ENCODE measurements at places on chromosomes 3 and 15.
A peak's percentile ranks its signal among the peaks of the same experiment; 100 is the strongest.

- no peaks in the 10 kb centered on the region for H3K4me1 ChIP-seq
- H3K27me3 ChIP-seq: no peaks in the 10 kb centered on the region
- no peaks in the 10 kb centered on the region for H3K36me3 ChIP-seq
- no peak overlapping the region for H3K27ac ChIP-seq
These were observed 441.9 kb downstream of the PLOD2 start for GRCh38 chr3:145719114-145719513.

GRCh38 chr15:90009301-90010022 is 8.3 kb downstream of the ZNF710 start:
- H3K4me3 ChIP-seq: no peak overlapping the region
- H3K27ac ChIP-seq: no peak overlapping the region

DNA sequence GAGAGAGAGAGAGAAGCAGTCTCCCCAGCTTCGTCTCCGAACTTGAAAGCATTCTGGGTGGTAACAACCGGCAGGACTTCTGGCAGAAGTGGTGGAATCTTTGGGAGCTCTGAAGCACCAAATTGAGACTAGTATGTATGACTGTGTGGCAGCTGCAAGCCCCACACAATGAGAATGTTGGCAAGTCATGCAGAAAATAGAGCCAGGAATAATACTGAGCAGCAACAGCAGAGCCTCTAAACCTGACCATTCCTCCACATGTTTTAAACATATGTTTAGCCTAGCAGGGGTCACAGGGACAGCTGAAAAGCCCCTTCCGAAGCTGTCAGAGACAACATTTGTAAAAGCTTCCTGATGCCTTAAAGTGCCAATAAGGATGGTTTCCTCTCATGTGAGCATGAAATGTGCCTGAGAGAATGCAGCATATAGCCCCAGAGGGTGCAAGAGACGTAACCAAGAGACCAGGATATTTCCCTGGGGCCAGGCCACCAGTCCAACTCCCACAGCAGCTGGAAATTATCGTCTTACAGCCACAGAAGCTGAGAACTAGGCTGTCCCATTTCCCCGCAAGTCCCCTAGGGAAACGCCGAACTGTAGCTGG is 178.6 kb upstream of the CCDC54 start:
- peak overlapping the region; percentile 42 for H3K4me3 ChIP-seq
- peaks cover 33% of the 10 kb centered on the region for H3K4me1 ChIP-seq
- no peaks in the 10 kb centered on the region for H3K27me3 ChIP-seq

DNA sequence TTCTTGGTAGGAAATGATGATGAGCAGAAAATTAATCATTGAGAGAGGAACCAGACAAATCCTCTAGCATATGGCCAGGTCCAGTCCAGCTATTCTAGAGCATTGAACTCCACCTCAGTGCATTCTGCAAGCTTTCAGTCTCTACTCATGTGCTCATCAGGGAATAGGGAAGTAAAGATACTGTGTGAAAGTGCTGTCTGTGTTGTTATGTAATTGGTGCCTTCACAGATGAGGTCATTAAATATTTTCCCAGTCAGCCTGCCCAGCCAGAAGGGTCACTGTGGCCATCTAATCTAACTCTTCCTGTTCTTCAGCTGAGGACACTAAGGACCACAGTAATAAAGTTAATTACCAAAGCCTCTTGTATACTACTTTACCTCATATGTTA is 28.2 kb downstream of the C3orf62 start:
- no peak overlapping the region for H3K4me3 ChIP-seq
- H3K4me1 ChIP-seq: peaks cover 22% of the 10 kb centered on the region

- peak; percentile 22 for DNase-seq
- peaks cover 15% of the 10 kb centered on the region for H3K4me1 ChIP-seq
- no peaks in the 10 kb centered on the region for H3K27me3 ChIP-seq
- peak overlapping the region; percentile 62 for H3K27ac ChIP-seq
- no peak overlapping the region for H3K4me3 ChIP-seq
These were observed 276.9 kb upstream of the IL12A start for GRCh38 chr3:159711560-159712333.

GRCh38 chr3:32450426-32450825 is 52.2 kb downstream of the CMTM6 start:
- no peaks in the 10 kb centered on the region for H3K27me3 ChIP-seq
- H3K36me3 ChIP-seq: peaks cover 6% of the 10 kb centered on the region
- no peak for DNase-seq
- H3K4me1 ChIP-seq: no peaks in the 10 kb centered on the region
- no peak overlapping the region for H3K4me3 ChIP-seq

DNA sequence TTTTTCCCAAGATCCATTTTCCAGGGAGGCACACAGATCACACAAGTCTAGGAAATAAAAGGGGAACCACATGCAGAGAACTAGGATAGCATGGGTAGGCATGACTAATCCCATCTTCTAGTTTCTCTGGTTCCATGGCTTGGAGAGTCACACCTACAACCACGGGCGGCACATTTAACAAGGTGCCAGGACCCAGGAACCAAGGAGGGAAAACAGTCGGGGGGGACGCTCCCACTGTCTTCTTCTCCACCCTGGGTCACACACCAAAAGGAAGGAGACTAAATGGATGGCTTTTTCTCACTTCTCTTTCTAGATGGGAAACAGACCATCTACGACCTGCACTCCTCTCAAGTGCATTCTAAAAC is 4.6 kb upstream of the SMCO1 start:
- no peaks in the 10 kb centered on the region for H3K36me3 ChIP-seq
- H3K4me1 ChIP-seq: peaks cover 11% of the 10 kb centered on the region
- no peak overlapping the region for H3K27ac ChIP-seq
- DNase-seq: no peak
- no peak overlapping the region for H3K4me3 ChIP-seq

DNA sequence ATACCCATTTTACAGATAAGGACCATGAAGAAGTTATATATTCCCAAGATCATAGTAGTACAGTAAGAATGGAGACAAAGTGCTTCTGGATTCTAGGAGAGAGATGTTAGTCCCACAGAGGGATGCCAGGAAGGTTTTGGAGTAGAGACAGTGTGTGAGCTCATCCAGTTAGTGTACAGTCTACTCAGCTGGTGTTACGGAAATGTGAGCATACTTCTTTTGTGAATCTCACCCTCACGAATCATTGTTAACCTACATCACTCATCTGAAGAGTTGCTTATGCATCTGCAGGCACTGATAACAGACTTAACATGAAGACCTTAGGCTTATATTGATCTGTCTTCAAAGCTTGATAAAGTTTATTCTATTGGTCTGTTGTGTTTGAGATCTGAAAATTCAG is 106.6 kb upstream of the PTPRG start:
- no peak for DNase-seq
- no peak overlapping the region for H3K4me3 ChIP-seq

DNA sequence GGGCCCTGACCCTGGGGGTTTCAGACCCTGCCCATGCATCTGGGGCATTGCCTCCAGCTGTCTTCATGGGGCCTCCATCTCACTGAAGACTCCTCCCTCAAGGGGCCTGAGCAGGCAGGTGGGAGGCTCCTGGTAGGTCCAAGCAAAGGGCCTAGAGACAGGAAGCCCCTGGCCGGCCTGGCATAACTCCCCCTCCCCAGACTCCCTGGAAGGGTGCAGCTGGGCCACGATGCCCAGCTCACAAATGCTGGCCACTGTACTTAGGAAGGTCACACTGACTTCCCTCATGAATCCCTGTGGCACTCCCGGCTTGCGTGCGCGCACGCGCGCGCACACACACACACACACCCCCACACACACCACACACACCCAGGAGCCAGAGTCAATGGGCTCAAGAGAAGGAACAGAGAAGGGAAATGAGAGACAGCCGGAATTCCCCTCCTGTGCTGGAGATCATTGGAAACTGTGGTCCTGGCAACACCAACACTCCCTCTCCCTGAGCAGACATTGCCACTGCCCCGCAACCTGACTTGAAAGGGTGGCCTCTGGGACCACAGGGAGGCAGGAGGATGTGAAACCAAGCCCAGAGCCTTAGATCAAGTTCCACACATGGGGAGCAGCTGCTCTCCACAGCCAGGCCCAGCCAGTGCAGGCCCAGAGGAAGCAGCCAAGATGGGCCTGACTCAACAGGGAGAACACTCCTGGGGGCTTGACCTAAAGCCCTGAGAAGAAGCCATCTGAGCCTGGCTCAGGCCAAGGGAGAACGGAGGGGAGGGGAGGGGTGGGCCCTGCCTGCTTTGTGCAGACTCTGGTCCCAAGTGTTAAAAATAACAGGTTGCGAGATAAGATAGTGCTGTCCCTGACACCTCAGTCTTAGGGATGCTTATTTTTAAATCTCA is 69.7 kb downstream of the SCN5A start:
- H3K27ac ChIP-seq: peak overlapping the region; percentile 94
- no peak overlapping the region for H3K4me3 ChIP-seq
- peaks cover 34% of the 10 kb centered on the region for H3K36me3 ChIP-seq
- peaks cover 88% of the 10 kb centered on the region for H3K4me1 ChIP-seq

DNA sequence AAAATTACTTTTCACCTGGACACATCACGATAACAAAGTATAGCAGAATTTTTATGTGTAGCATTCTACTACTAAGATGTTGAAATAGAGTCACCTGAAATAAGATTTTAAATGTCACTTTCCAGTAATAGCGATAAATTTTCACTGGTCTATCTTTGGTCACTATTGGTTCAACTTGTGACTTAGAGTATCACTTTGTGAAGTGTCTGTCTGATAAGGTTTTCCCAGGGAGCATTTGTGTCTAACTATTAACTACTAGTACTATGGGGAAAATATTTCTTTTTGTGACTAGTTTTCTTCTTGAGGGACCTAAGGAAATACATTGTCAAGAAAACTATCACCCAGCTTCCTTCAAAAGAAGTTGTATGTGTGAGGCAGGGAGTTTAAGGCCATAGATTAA is 11.0 kb downstream of the TRPC1 start:
- H3K4me3 ChIP-seq: peak overlapping the region; percentile 32
- H3K27me3 ChIP-seq: no peaks in the 10 kb centered on the region
- no peaks in the 10 kb centered on the region for H3K36me3 ChIP-seq
- DNase-seq: no peak

DNA sequence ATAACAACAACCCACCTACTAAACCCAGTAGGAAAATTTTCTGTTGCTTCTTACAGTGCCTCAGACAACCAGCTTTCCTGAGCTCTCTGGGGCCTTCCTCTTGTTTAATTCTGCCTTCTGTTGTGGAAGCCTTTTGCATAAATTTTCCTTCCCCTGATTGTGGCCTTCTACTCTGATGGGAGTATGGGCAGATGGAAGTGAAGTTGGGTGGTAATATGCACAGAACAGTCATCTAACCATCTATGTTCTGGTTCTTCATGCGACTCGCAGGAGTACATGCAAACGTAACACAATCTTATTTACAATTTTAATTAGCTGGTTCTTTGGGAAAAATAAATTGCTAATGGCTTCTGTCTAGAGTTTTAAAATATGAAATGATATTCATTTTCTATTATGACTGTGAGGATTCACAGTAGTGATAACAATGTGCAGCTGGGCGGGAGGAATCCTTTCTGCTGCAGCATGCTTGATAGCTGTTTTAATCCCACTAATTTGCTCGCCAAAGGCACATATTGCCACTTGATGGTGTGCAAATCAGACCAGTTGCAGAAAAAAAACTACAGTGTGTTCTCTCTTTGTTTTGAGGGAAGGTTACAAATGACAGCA is 311.5 kb upstream of the ROPN1 start:
- H3K4me1 ChIP-seq: peaks cover 11% of the 10 kb centered on the region
- H3K4me3 ChIP-seq: no peak overlapping the region
- no peak overlapping the region for H3K27ac ChIP-seq
- peaks cover 5% of the 10 kb centered on the region for H3K36me3 ChIP-seq
- no peak for DNase-seq

- H3K27ac ChIP-seq: peak overlapping the region; percentile 78
- DNase-seq: no peak
- H3K4me3 ChIP-seq: peak overlapping the region; percentile 93
- no peaks in the 10 kb centered on the region for H3K36me3 ChIP-seq
- H3K4me1 ChIP-seq: peaks cover 27% of the 10 kb centered on the region
These were observed 662 bp upstream of the GLCE start for GRCh38 chr15:69159805-69160140.

DNA sequence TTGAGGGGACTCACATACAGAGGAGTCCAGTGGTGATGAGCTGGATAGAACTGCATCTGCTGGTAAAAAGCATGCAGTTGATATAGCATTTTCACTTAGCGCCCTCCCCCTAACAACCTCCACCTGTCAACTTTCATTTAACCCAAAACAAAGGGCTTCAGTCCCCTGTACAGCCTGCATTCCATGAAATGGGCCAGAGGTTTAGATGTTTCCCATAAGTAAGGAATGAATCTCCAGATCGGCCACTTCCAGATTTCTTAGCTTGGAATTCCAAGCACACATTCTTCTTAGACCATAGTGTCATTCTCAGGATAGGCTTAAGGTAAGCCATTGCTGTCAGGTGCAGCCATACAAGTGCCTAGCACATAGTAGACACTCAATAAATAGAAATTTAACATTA is 32.9 kb upstream of the BFSP2 start:
- peaks cover 7% of the 10 kb centered on the region for H3K27me3 ChIP-seq
- no peaks in the 10 kb centered on the region for H3K36me3 ChIP-seq
- H3K4me1 ChIP-seq: peaks cover 3% of the 10 kb centered on the region

DNA sequence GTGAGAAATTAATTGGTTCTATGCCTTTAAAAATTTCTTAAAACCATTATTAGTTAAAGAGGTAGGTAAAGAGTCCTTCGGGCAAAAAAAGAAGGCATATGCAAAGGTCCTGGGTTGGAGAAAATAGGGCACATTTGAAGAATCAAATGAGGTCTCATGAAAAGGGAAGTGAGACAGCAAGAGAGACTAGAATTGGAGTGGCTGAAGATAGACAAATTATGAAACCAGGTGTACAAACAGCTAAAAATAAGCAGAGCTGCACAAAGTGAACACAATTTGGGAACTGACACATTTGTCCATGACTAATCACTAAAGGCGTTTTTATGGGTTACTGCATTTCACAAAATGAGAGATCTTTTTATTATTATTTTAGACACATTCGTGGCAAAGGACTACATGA is 581.2 kb downstream of the PYDC2 start:
- H3K4me3 ChIP-seq: no peak overlapping the region
- H3K27me3 ChIP-seq: no peaks in the 10 kb centered on the region
- no peaks in the 10 kb centered on the region for H3K36me3 ChIP-seq
- H3K4me1 ChIP-seq: no peaks in the 10 kb centered on the region

- H3K4me1 ChIP-seq: no peaks in the 10 kb centered on the region
- no peaks in the 10 kb centered on the region for H3K36me3 ChIP-seq
- no peak for DNase-seq
These were observed 656.0 kb upstream of the GRM7 start for GRCh38 chr3:6204891-6205290.

DNA sequence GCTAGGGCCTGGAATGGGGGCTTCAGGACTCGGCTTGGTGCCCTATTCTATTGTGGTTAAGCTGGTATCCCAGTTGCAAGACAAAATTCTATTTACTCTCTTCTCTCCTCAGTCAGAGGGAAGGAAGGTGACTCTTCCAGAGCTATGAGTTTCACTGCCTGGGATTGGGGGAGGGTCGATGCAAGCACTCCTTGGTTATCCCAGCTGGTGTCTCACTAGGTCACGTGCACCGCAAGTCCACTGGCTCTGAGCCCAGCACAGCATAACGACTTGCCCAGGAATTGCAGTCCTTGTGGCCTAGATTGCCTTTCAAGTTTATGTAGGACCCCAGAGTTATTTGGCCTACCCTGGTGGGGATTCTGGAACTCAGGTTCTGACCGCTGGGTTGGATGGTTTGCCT is 958.8 kb downstream of the IGSF11 start:
- H3K27ac ChIP-seq: no peak overlapping the region
- H3K27me3 ChIP-seq: no peaks in the 10 kb centered on the region
- DNase-seq: no peak
- H3K36me3 ChIP-seq: no peaks in the 10 kb centered on the region
- no peak overlapping the region for H3K4me3 ChIP-seq

- H3K27me3 ChIP-seq: no peaks in the 10 kb centered on the region
- no peaks in the 10 kb centered on the region for H3K36me3 ChIP-seq
- no peak overlapping the region for H3K4me3 ChIP-seq
These were observed 233.8 kb downstream of the ZNF385D start for GRCh38 chr3:21517184-21517583.

- no peak for DNase-seq
- H3K4me3 ChIP-seq: no peak overlapping the region
- no peaks in the 10 kb centered on the region for H3K27me3 ChIP-seq
These were observed 165.1 kb upstream of the COL8A1 start for GRCh38 chr3:99473321-99473751.
